ENCODE measurements at places on chromosomes 2 and 18.

- no peak for DNase-seq
Observed at GRCh38 chr2:107542314-107542740, 284.4 kb upstream of the RGPD4 start.

- no peak for DNase-seq
Observed at GRCh38 chr2:4269885-4270284, 566.5 kb downstream of the DCDC2C start.

DNA sequence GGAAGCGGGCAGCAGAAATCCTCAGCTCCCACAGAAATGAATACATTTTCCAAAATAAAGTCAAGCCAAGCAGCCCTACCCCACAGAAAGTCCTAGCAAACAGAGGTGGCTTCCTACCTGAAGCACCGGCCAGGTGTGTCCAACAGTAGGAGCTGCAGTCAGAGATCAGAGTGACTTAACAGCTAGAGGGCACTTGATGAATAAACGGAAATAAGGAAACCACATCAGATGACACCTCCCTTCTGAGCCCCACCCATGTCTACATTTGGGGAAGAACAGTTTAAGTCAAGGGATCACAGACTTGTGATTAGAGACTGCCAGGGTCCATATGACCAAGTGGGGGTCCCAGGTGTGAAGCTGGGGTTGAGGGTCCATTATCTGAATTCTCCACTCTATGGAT is at the start of gene CXCR1:
CXCR1 (minus strand) TSS at position 172 of the 400 bp plus-strand sequence. CDS start 1,751 bp downstream, outside the sequence.
- no peak for DNase-seq

DNA sequence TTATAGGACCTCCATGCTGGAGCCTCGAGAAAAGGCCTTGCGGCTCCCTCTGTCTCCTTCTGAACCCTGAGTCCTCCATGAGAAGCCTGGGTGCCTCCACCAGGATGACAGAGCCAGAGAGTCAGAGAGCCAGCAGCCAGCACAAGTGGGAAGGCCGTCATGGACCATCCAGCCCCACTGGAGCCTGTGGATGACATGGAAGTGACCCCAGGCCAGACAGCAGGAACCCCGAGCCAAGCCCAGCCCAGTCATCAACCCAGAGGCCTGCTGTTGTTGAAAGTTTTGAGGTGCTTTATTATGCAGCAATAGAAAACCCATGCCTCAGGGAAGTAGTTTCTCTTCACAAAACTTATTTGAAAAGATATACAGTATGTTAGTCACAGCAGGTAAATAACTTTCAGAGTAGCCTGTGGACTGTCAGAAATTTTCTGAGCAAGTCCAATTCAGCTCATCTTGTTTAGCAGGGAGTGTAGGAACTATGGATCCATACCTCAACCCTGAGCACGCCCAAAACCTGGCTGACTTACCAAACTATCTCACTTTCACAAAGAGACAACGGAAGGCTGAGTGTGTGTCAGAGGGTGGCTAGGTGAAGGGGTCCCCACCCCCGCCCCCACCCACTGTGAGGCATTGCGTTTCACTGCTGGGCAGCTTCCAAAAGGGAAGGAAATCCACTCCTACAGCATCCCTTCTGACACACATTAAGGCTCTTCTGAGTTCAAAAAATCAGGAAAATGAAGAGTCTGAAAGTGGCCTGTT is 79.9 kb upstream of the NDUFV2 start:
- DNase-seq = no peak

GRCh38 chr2:222738809-222739208 is 67.4 kb downstream of the MOGAT1 start:
- DNase-seq = no peak

- DNase-seq = no peak
Observed at GRCh38 chr2:68806511-68807109, 64.6 kb downstream of the BMP10 start.

GRCh38 chr18:58288921-58289797 is 245.1 kb downstream of the NEDD4L start:
- DNase-seq = no peak

DNA sequence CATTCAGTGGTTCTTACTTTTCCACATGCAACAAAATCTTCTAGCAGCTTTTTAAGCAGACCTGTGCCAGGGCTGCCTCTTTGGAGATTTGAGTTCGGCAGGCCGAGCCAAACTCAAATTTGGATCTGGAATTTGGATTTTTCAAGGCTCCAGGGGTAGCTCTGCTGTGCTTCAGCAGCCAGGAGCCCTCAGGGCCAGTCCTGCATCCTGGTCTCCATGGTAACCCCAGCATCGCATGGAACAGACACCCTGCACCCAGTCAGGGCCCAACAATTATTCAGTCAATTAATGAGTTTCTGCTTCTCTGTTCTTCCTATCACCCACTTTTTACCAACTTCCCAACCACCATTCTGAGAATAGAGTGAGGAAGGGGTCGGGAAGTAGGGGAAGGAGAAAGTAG is 30.0 kb downstream of the EN1 start:
- no peak for DNase-seq

DNA sequence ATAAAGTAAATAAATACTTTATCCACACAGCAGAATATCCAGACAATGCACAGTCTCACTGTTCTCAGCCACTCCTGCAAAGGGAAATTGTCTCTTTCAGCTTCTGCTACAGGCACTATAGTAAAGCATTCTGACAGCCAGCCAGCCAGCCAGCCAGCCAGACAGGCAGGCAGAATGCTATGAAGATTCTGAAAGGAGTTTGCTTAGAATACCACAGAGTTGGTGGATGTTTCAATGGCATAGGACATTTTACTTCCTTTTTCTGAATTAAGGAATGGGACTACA is 116.1 kb upstream of the CYP26B1 start:
- DNase-seq = no peak

DNA sequence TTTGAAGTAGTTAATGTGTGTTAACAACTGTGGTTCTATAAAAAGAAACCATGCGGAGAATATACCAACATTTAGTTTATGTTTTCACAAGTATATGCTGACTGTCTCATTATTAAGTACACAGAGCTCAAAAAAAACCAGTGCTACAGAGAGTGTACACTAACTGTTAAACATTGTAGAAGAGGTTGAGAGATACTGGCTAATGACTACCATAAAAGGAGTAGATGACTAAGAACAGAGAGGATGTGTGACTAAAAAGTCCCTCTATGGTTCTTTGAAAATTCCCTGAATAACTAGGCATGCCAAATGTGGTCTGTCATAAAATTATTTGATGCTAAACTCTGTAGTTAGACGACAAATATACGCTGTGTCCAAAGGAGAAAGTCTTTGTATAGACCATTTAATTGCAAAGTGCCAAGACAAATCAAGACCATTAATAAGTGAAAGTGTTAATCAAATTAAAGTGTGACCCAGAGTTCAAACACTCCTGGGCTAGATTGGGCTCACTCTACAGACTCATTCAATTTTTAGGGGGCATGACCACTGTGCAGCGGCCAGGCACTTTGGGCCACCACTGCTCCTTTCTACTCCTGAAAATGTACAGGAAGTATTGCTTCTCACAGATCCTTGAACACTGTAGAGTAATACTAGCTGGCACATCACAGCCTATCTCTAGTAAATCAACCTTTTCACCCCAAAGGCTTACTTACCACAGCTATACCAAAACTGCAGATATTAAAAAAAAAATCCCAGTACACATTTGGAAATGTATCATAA is 45.1 kb upstream of the SERTAD2 start:
- DNase-seq = no peak

GRCh38 chr18:46040033-46040746 is 31.9 kb downstream of the PSTPIP2 start:
- no peak for DNase-seq

- no peak for DNase-seq
Observed at GRCh38 chr2:221914334-221914880, 342.3 kb upstream of the EPHA4 start.

DNA sequence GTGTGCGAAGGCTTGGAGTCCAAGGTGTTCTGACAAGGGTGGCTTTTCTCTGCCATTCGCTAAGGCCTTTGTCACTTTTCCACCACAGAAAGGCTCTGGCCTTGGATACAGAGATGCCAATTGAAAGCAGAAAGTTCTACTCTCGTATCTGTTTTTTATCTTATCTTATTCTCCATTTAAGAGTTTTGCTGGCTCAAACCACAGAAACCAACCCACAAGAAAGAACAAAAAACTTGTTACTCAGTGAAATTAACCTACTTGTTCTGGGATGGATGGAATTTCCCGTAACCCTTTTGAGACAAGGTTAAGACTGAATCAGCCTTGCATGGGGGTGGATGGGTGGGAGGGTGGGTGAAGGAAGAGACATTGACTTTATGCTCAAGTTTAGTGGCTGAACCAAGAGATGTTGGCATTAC is 221.7 kb downstream of the CDH20 start:
- no peak for DNase-seq

- DNase-seq = no peak
Observed at GRCh38 chr2:138602166-138602460, 100.5 kb downstream of the SPOPL start.

DNA sequence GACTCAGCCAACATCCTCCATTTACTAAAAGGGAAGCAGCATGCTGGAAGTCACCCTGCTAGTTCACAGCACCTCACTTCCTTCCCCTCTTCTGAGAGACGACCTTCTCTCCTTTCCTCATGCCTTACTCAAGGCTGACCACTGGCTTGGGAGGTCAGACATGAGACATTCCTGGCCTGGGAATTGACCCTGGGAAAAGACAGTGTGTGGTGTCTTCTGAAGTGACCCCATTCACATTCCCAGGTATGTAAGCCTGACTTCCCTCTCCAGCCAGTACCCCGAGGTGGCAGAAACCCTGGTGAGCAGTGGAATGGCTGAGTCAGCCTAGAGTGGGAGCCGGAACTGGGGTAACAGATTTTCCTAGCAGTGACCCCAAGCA is 92.4 kb downstream of the PLB1 start:
- no peak for DNase-seq

GRCh38 chr2:62972601-62973000 is 78.0 kb upstream of the OTX1 start:
- no peak for DNase-seq

GRCh38 chr2:30165617-30166016 is 18.8 kb downstream of the YPEL5 start:
- DNase-seq = no peak

GRCh38 chr2:132422736-132423135 is 6.1 kb downstream of the GPR39 start:
- no peak for DNase-seq

GRCh38 chr2:194328456-194328855 is 1328.6 kb upstream of the SLC39A10 start:
- no peak for DNase-seq
